DMS79 (cell line): ENCODE measurements at places on chromosomes 1 and 21.

GRCh38 chr1:198922638-198923430 lies 284.0 kb downstream of the PTPRC start:
- no peak for DNase-seq

DNA sequence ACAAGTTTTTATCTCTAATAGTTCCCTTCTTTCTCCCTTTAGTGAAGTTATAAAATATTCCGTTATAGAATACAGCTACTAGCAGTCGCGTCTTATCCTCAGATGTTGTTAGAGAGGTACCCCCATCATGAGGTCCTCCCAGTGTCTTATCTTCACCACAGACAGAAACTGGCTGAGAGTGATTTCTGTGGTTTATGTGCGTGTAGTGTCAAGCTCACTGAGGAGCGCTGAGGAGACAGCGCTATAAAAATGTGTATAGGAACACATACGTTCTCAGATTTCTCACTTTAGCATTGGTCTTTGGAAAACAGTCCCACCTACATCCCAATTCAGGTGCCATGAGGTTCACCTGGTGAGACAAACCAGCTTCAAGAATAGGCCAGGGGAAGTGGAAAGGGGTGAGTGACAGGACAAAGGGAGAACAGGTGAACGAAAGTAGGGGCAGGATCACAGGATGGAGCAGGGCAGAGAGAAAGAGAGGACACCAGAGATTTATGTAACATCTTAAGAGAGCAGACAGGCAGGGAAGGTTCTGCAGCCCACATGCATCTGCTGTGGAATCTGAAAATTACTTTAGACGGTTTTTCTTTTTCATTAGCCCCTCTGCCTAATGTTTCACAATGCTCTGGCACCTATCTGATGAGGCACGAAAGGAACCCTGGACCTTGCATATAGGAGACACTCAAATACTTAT lies 2.7 kb upstream of the PLEKHO1 start:
- DNase-seq = no peak

GRCh38 chr1:183218027-183218618 lies 32.1 kb downstream of the LAMC2 start:
- DNase-seq = peak; percentile 53

GRCh38 chr1:202588503-202589189 lies 121.6 kb downstream of the SYT2 start:
- no peak for DNase-seq

- DNase-seq = no peak
These were observed 32.0 kb downstream of the LHX9 start for GRCh38 chr1:197948926-197949899.

DNA sequence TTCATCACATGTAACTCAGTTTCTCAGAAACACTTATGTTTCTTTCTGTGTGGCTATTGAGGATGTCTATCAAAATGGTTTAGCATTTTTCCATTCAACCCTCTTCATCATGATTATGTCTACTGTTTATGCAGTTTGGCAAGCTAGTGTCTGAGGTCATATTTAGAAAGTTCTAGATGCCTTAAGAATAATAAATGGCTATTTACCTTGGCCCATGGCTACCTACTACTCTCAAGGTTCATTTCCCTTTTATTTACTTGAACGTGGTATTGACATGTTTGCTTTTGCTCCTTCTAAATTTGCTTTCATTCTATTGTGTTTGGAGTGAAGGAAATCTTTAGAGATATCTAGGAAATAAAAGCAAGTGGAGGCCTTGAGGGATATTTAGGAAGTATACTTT lies 193.7 kb upstream of the OLFM3 start:
- DNase-seq = no peak

- DNase-seq = peak; percentile 29
These were observed 102.4 kb upstream of the SERBP1 start for GRCh38 chr1:67532452-67533216.

DNA sequence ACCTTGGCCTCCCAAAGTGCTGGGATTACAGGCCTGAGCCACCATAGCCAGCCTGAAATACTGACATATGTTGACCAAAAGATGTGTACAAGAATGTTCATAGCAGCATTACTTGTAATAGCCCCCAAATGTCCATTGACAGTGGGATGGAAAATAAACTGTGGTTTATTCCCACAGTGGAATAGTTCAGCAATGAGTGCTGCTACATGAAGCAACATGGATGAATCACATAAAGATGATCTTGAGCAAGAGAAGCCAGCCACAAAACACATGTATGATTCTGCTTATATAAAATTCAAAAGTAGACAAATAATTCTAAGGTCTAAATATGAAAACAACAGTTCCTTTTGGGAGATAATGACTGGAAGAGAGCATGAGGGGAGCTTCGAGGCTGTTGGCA lies 9.1 kb upstream of the CREG1 start:
- no peak for DNase-seq

DNA sequence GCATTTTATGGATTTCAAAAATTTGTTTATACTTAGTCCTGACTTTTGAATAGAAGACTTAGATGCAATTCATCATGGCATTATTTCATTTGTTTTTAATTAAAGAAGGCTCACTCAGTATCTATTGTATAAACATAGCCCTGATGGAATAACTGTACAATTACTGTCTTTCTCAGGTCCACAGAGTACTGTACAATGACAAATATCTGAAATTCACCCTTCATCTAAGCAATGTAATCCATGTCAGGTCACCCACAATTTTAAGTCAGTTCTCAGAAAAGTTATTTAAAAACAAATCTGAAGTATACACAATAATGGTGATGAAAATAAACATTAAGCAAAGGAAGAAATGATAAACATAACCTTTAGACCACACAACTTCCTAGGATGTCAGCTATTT lies 311.9 kb downstream of the GRIK1 start:
- DNase-seq = no peak

GRCh38 chr1:71304125-71304524 lies 223.3 kb upstream of the ZRANB2 start:
- no peak for DNase-seq

DNA sequence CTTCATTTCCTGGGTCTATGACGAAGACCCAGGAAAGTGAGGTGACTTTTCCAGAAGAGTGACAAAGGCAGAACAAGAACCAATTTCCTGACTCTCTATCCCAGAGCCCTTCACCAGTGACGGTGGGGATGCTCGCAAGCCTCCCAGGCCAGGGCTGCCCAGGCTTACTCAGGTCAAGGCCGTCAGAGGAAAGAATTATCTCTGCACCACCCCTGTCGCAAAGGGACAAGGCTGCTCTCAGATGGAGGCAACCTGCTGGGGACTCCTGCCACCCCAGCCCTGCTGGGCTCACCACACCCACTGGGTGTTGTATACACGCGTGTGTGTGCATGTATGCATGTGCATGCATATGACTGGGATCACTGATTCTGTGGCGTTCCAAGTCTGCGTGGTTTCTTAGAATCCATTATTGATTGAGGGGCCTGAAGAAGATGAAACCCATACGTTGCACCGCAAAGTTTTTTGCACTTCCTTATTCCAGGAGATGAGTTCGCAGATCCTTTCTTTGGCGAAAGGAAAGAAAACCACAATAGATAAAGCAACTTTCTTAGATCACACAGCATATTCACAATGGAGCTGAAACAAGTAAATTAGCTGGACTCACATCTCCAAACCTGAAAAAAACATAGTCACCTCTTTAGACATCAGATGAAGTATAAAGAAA lies 255.8 kb downstream of the RHOU start:
- DNase-seq = no peak

- no peak for DNase-seq
These were observed 569.0 kb downstream of the LTN1 start for GRCh38 chr21:28423521-28424190.

DNA sequence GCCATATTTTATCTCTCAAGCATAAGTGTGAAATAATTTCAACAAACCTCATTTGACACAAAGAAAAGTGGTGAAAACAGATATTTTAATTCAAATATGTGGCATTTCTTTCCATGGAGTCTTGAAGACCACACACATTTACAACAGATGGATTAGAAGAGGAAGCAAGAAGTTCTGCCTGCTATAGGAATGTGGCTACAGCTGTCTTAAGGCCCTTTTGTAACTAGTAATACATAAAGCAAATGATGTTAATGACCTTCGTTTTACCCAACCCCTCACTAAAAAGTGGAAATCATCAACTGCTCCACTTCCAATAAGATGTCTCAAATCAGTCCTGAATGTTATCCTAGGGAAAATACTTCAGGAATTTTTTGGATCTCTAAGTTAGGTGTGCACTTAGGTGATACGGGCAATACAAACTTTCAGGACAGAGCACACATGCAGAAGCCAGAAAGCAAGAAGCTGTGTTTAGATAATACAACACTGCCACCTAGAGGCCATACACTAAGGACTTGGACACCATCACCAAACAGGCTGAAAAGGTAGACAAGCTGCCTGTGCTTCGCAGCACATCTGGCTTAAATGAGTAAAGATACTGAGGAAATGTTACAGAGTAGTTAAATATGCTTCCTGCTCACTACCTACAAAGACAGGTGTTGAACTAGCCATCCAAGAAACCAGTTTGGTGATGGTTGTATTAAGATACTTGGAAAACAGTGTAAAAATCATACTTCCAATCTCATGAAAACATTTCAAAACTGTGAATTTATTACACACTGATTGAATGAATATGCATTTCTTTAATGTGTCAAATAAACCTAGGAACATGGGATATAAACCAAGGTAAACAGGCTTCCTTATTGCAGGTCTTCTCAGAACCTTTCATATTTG lies 24.4 kb downstream of the RRAGC start:
- peak; percentile 66 for DNase-seq

- DNase-seq = no peak
These were observed 11.7 kb downstream of the COL18A1 start for GRCh38 chr21:45416620-45417019.

- DNase-seq = no peak
These were observed 505.1 kb upstream of the USP24 start for GRCh38 chr1:55720261-55720660.

DNA sequence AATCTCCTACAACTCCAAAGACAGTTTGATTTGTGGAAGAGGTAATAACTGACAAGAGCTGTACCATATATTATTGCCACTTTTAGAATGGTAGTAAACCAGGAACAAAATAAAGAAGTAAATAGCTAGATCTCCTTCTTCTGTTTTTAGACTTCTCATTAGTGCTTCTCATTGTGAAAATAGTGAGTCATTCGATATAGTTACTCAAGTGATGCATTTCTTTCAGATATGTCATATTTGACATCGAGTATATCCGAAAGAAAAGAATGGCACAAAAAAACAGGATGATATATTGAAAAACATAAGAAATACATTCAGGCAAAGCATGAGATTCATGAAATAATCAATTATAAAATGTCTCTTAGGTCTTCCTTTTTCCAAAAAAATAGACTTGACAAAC lies 1346.1 kb downstream of the BRINP3 start:
- no peak for DNase-seq

- DNase-seq = no peak
These were observed 68.6 kb downstream of the NTMT2 start for GRCh38 chr1:170214117-170215032.

GRCh38 chr1:235391874-235392273 lies 24.6 kb downstream of the TBCE start:
- DNase-seq = no peak

DNA sequence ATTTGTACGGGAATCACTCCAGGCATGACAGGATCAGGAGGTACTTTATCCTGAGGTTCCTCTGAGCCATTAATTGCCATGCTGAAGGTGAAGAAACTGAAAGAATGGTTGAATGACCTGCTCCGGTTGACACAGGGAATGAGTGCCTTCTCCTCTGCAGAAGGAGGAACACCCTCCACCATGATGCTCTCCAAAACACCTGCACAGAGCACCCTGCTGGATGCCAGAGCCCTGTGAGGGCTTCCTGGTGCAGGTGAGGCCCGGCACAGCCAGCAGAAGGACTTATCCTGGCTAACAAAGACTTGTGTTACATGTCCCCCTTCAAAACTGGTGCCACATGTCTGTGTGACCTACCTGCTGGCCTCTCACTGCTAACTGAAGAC lies 14.3 kb upstream of the LBR start:
- DNase-seq = no peak

DNA sequence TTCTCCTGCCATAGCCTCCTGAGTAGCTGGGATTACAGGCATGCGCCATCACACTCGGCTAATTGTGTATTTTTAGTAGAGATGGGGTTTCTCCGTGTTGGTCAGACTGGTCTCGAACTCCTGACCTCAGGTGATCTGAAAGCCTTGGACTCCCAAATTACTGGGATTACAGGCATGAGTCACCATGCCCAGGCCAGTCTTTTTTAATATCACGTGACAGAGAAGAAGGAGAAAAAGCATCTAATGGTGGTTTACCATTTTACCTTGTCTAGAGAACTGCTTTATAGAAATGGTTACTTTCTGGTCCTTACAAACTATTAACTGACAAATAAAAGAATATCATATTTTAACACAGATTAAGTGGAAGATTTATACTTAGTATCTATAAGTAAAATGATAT lies 168.0 kb downstream of the PTPRC start:
- DNase-seq = no peak

DNA sequence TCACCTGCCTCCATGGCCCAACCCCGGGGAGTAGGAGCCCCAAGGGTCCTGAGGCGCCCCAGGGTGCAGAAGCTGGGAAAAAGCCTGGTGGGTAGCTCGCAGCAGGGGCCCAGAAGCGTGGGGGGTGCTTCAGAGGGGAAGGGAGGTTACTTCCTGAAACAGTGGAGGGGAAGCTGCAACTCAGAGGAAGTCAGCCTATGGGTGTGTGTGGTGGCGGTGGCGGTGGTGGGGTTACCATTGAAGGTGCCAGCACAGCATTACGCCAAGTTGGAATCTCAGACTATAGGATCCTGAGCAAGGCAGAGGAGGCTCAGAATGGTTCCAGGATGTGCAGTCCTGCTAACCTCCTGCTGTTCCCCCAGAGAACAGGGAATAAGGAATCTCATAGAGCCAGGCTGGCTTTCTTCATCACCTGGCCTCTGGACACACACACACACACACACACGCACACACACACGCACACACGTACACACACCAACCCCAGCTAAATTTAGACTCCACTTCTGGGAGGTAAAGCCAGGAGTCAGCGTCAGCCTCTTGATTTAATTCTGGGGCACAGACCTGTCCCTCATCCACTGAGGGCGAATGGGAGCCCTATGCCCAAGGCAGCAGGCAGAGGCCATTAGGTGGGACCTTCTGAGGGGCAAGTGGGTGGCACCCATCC lies 1.3 kb downstream of the DENND4B start:
- DNase-seq = no peak

DNA sequence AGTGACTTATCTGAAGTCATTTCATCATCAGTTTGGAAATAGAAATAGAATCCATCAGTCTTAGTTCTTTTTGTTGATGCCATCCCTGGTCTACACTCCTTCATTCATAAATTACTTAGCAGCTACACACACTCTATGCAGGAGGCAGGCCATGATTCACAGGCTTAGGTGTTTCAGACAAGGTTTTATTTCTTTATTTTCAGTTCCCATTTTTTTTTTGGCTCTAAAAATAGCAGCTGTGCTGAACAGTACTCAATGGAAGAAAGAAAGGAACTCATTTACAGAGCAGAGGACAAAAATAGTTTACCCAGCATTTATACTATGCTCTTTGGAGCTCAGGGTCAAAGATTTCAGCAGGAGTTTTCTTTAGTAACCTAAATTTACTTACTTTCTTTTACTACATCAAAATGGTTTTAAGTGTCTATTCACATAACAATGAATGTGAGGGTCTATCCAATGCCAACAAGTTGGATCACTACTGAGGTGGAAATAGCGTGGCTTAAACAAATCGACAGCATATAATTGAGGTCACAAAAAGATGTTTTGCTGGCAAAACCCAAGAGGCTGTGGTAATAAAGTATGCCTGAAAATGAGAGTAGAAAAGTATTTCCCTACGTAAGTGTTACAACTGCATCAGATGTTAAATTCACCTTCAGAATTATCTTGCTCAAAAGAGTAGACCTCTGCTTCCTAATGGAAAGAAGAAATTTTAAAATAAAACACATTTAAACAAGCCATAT lies 7.7 kb downstream of the KRTAP19-8 start:
- DNase-seq = no peak

- peak; percentile 27 for DNase-seq
These were observed 9.8 kb upstream of the SFN start for GRCh38 chr1:26853156-26853555.
